ENCODE measurements at places on chromosomes 6 and 20.

GRCh38 chr6:81785377-81785776 is 32.9 kb upstream of the TENT5A start:
- DNase-seq: no peak

DNA sequence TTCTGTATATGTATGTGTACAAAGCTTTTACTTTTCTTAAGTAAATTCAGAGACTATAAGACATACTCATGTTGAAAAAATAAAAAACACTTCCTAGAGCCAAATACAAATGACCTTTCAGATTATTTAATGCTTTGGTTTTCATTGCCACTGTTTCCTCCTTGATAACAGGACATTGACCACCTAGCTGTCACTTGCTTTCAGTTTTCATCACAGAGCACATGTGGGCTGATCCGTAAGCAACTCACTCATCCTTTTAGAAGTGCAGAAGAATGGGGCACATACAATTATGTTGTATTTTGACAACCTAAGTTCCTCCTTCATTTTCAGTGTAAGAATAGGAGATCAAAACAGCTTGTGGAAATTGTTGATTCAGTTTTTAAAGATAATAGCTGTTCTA is 6.2 kb downstream of the ZBTB2 start:
- DNase-seq: no peak

DNA sequence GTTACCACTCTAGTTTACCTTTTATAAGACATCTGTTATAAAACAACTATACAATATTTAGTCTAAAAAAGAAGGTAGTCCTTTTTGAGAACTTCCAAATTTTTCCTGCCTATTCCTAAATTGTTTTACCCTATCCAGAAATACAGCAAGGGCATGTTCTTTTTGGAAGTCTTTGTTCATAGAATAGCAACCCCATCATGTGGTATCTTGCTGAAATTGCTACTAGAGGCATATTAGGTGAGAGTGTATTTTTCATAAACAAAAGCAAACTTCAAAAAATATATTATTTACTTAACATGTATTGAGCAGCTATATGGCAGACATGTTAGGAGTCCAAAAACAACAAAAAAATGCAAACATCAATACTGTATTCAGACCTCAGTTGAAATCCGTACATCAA is 371.8 kb upstream of the NRSN1 start:
- no peak for DNase-seq

- DNase-seq: no peak
Observed at GRCh38 chr6:56793938-56794337, 151.2 kb upstream of the DST start.

GRCh38 chr6:111184827-111185532 is 97.7 kb downstream of the SLC16A10 start:
- no peak for DNase-seq

DNA sequence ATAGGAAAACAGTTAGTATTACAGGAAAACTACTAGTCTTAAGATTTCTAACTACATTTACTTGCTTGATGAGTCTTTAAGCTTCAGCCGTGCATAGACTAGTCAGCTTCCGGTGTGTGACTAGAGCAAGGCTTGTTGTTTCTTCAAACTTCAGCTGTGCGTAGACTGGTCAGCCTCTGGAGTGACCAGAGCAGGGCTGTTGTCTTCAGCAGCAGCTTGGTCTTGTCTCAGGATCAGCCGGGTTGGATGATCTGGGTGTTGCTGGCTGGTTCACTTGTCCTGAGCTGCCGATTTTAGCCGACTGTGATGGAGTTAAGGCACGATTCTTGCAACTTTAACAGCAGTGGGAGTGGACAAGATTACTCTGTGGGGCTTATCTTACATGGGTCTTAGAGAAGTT is 44.7 kb downstream of the HLA-C start:
- DNase-seq: no peak

DNA sequence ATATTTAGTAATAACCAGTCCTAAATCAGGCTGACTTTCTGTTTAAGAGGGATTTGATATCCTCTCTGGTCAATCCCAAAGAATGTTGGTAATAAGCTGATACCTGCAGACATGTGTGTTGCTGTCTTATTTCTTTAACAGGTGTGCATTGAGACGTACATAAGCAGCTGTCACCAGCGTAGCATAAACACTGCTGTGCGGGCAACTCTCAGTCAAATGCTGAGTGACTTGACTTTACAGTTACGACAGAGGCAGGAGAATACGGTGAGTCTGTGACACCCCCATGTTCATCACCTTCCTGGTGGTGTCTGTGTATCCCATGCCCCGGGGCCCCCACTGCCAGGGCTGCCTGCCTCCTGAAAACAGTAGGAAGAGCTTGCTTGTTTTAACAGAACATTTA is 20.1 kb upstream of the PBOV1 start:
- no peak for DNase-seq

- DNase-seq: no peak
Observed at GRCh38 chr20:58616411-58616810, 34.7 kb upstream of the STX16 start.
